Spleen (tissue), 13 donors: ENCODE measurements at places on chromosomes 12 and 14.

DNA sequence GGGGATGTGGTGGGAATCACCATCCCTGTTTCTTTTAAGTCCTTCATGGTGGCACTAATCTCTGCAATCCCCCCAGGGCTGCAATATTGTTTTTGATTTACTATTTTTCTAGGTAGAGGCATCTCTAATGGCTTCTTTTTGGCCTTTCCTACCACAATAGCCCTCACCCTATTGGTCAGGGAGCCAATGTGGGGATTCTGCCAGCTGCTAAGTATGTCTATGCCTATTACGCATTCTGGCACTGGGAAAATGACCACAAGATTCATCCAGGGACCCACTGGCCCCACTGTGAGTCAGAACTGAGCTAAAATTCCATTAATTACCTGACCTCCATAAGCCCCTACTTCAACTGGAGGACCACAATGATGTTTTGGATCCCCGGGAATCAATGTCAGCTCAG lies 15.9 kb upstream of the GLIPR1L2 start:
- H3K4me3 ChIP-seq = no peak overlapping the region
- H3K4me1 ChIP-seq = no peaks in the 10 kb centered on the region
- H3K27ac ChIP-seq = no peak overlapping the region
- no peaks in the 10 kb centered on the region for H3K36me3 ChIP-seq
- no peak for DNase-seq

GRCh38 chr12:50699940-50700339 lies 64.0 kb upstream of the ATF1 start:
- H3K36me3 ChIP-seq = peaks cover 99% of the 10 kb centered on the region
- no peak overlapping the region for H3K27ac ChIP-seq
- no peak overlapping the region for H3K4me3 ChIP-seq
- DNase-seq = no peak

DNA sequence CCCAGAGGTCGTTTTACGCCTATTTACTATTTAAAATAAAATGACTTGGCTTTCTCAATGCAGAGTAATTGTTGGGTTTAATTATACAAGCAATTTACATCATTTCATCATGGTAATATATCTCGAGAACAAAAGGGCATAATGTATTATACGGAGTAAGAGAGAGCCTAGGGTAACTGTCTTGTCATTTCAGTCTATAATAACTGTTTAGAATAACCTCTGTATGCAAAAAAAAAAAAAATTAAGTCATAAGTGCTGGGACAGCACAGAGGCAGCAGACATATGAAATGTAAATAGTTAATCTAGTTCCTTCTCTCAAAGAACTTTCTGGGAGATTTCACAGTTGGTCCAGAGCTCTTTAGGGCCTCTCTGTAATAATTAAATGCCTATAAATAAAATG lies 284.9 kb downstream of the TMTC2 start:
- H3K27me3 ChIP-seq = no peaks in the 10 kb centered on the region
- H3K27ac ChIP-seq = no peak overlapping the region
- H3K36me3 ChIP-seq = no peaks in the 10 kb centered on the region
- no peak overlapping the region for H3K4me3 ChIP-seq
- no peak for DNase-seq

GRCh38 chr12:130965668-130966067 lies 12.0 kb downstream of the ADGRD1 start:
- no peaks in the 10 kb centered on the region for H3K36me3 ChIP-seq
- no peaks in the 10 kb centered on the region for H3K4me1 ChIP-seq
- no peaks in the 10 kb centered on the region for H3K27me3 ChIP-seq

DNA sequence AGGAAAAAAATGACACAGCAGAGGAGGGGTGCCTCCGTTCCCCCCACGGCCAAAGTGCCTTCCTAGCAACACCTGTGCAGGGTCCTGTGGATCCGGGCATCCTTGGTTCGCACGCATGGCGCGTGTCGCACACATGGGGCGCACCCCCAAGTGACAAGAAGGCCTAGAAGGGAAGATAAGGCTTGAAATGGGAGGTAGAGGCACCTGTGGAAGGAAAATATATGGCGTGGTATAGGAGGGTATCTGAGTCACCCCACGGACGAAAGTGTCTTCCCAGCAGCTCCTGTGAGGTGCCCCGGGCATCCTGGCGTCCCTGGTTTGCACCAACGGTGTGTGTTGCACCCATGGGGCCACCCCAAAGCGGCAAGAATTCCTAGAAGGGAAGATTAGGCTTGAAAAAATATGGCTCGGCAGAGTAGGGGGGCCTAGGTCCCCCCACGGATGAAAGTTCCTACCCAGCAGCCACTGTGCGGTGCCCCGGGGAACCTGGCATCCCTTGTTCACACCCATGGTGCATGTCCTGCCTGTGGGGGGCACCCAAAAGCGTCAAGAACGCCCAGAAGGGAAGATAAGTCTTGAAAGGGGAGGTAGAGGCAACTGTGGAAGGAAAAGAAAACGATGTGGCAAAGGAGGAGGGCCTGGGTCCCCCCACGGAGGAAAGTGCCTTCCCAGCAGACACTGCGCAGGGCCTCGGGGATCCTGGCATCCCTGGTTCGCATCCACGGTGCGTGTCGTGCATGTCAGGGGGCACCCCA lies 280.0 kb downstream of the ALG10 start:
- H3K4me1 ChIP-seq = no peaks in the 10 kb centered on the region
- no peak overlapping the region for H3K27ac ChIP-seq
- DNase-seq = peak; percentile 71
- H3K4me3 ChIP-seq = no peak overlapping the region

- no peak overlapping the region for H3K27ac ChIP-seq
- no peaks in the 10 kb centered on the region for H3K27me3 ChIP-seq
- no peak overlapping the region for H3K4me3 ChIP-seq
- no peak for DNase-seq
- peaks cover 42% of the 10 kb centered on the region for H3K36me3 ChIP-seq
- no peaks in the 10 kb centered on the region for H3K4me1 ChIP-seq
Measured at GRCh38 chr12:45398552-45398951, 182.7 kb downstream of the ANO6 start.

- peaks cover 18% of the 10 kb centered on the region for H3K27me3 ChIP-seq
- no peaks in the 10 kb centered on the region for H3K4me1 ChIP-seq
- no peak overlapping the region for H3K27ac ChIP-seq
- no peaks in the 10 kb centered on the region for H3K36me3 ChIP-seq
- H3K4me3 ChIP-seq = no peak overlapping the region
- no peak for DNase-seq
Measured at GRCh38 chr12:114226241-114226928, 179.6 kb downstream of the TBX5 start.

DNA sequence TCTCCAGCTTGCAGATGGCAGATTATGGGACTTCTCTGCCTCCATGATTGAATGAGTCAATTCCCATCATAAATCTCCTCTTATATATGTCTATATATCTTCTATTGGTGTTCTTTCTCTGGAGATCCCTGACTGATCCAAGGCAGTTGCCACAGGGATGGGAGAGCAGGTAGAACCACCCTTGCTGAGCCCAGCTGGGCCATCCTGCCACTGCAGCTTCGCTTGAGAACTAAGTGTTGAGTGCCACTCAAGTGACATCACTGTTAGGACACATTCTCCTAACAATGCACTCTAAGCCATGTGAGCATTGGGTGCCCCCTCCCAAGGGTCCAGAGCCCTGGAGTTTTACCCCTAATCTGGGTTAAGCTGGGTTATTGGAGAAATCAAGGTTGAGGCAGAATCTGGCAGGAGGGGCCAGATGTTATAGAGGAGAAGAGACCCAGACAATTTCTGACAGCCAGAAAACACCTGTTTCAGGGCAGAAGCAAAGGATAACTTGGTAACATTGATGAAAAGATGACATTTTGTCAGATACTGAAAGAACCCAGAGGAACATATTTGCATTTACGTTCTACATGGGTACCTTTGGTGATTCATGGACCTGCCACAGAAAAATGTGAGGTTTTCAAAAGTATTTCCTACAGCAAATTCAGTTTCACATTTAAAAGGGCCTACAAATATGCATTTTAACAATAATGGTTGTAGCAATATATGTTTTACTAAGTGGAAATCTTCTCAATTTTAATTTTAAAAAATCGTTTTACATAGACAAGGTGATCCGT lies 57.2 kb upstream of the MAX start:
- no peak overlapping the region for H3K27ac ChIP-seq
- H3K4me3 ChIP-seq = no peak overlapping the region
- H3K36me3 ChIP-seq = no peaks in the 10 kb centered on the region
- DNase-seq = no peak

- peaks cover 79% of the 10 kb centered on the region for H3K36me3 ChIP-seq
- peak; percentile 6 for DNase-seq
- H3K4me3 ChIP-seq = no peak overlapping the region
Measured at GRCh38 chr14:74109369-74109768, 24.6 kb downstream of the LIN52 start.

DNA sequence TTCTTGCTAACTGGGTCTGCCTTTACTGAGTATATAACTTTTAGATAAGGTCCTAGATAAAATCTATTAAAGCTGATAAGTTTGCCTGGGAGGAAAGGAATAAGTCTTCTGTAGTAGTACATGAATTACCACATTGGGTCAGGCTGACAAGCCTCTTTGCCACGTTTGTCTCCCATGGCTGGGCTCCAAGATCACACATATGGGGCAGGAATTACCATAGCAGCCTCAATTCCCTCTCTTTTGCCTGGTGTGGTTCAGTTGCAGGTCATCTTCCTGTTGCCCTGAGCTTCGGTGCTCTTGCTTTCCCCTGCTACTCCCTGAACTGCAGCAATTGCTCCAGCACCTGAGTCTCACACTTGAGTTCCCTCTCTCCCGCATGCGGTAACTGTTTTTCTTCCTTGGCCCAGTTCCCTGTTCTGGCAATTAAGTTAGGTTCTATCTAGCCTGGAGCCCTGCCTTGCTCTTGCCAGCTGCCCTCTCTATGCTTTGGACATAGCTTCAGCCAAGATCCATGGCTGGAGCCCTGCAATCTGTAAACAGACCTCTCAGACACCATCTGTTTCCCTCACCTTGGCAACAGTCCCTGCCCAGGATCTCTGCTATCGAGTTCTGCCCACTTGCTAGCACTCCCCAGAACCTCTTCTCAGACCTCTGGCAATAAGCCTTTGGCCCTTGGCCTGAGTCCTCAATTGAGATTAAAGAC lies 5.8 kb upstream of the GLT8D2 start:
- H3K4me1 ChIP-seq = no peaks in the 10 kb centered on the region
- no peak overlapping the region for H3K27ac ChIP-seq
- H3K4me3 ChIP-seq = no peak overlapping the region
- no peaks in the 10 kb centered on the region for H3K27me3 ChIP-seq
- H3K36me3 ChIP-seq = no peaks in the 10 kb centered on the region
- DNase-seq = no peak
